ENCODE measurements at places on chromosomes 13 and 19.
A peak's percentile ranks its signal among the peaks of the same experiment; 100 is the strongest.

- no peak for DNase-seq
Observed at GRCh38 chr13:107339209-107339608, 771.3 kb upstream of the ARGLU1 start.

DNA sequence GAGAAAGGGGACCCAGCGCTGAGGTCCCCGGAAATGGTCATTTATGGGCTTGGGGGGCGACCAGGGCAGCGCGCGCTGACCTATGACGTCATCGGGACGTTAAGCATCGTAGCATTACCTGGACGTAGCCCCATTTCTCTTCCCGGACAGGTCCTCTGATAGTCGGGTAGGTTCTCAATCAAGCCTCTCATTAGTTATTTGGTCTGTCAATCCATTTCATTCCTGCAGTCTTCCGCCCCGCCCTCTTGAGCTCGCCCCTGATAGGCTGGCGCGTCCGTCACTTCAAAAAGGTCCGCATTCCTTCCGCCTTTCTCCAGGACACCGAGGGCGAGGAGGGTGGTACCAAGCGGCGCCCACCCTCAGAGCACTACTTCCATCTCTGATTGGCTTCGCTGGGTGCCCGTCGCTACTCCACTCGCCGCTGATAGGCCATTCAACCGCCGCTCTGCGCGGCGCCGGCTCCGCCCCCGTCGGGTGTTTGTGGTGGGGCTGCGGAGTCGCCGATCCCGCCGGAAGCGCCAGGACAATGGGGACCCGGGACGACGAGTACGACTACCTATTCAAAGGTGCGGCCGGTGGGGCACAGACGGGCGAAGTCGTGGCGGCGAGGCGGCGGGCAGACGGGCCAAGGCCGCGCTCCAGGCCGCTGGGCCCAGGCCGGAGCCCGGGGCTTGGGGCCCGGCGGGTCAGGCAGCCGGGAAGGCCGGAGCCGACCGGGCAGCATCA lies at the start of gene RAB11B:
TSS of gene RAB11B (plus strand) at position 470 of the 726 bp plus-strand sequence. CDS start at position 527, 57 bp downstream.
- DNase-seq, result peak; percentile 99

- DNase-seq, result peak; percentile 79
Observed at GRCh38 chr19:36604656-36605100, 435 bp upstream of the ZNF382 start.

GRCh38 chr13:25709088-25709487 lies 337.3 kb downstream of the ATP8A2 start:
- no peak for DNase-seq

DNA sequence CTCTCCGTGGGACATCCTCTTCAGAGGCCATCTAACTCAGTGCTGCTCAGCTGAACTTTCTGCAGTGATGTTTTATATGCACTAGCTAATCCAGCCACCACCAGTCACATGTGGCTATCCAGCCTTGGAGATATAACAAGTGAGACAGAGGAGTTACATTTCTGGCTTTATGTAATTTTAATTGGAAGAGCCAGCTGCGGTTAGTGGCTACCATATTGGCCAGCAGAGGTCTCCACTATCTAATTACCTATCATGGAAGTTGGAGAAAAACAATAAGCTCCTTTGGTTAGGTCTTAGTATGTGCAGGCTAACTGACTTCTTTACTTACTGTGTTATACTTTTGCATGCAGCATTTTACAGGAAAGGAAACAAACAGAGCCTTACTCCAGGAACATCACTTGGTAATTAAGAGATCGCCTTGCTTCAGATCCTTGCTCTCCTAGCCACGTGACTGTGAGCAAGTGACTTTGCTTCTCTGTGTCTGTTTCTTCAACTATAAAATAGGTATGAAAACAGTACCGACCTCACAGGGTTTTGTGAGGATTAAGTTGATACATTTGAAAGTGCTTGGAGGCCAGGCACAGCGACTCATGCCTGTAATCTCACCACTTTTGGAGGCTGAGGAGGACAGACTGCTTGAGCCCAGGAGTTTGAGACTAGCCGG lies 1.6 kb upstream of the KLK10 start:
- DNase-seq, result no peak

GRCh38 chr19:14182476-14182875 lies 23.5 kb downstream of the ADGRL1 start:
- no peak for DNase-seq

- DNase-seq, result no peak
Observed at GRCh38 chr13:29441306-29441705, 154.2 kb downstream of the SLC7A1 start.

DNA sequence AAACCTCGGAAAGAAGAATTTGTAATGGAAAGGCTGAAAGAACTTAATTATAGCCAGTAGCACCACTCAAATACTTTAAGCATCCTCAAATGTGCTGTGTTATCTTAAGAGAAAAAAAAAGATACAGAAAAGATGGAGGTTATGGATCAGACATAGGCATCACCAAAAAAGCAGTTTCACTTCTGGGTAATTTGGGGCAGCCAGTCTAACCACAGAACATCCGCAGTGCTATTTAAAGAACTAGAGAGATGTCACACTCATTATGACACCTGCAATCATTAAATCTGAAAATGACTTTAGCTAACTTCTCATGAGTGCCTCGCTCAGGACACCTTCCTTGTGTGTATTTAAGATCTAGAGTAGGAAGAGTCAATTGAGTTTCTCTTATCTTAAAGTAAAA lies 211.8 kb downstream of the RBM26 start:
- no peak for DNase-seq

DNA sequence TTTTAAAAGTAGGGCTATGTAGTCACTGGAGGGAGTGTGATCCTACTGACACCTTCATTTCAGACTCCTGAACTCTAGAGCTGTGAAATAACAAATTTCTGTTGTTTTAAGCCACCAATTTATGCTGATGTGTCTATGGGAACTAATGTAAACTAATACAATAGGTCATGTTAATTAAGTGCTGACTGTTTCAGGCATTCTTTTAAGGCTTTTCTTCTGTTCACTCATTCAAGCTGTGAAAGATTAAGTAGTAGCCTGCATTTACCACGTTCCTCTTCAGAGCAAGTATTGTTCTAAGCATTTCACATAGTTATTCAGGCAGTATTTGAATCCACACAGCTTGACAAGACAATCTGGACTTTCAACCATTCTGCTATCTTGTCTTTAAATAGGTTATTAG lies 1135.0 kb downstream of the SLITRK1 start:
- no peak for DNase-seq

DNA sequence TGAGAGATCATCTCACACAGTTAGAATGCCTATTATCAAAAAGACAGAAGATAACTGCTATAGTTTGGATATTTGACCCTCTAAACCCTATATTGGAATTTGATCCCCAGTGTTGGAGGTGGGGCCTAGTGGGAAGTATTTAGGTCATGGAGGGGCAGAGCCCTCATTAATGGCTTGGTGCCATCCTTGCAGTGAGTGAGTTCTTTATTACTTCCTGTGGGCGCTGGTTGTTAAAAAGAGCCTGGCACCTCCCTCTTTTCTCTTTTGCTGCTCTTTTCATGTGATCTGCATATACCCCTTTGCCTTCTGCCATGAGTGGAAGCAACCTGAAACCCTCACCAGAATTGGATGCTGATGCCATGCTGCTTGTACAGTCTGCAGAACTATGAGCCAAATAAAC lies 66.8 kb downstream of the TDRD3 start:
- no peak for DNase-seq

DNA sequence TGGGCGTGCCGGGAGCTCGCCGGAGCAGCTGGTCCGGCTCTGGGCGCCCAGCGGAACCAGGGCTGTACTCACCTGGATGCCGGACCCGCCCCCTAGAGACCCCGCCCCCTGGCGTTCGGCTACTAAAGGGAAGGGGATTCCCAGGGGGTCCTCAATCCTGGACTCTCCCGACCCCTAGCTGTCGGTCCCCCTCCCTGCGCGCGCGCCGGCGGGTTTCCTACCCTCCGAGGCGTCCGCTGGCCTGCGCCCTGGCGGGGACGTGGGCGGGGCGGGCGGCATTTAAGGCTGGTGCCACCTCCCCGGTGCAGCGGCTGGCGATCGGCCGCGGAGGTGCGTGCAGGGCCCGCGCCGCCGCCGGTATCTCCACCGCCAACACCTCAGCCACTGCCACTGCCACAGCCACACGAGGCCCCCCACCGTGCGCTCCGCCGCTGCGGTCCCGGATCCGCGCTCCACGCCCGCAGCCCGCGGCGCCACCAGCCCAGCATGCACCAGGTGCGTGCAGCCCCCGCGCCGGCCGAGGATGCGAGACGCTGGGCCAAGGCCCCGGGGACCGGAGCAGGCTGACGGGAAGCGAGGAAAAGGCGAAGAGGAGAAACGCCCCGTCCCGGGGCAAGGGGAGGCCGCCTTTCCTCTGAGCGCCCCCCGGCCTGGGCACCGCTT lies at the start of gene ATP12A:
TSS of gene ATP12A (plus strand) at position 151 of the 663 bp plus-strand sequence. CDS start at position 487, 336 bp downstream.
- no peak for DNase-seq

DNA sequence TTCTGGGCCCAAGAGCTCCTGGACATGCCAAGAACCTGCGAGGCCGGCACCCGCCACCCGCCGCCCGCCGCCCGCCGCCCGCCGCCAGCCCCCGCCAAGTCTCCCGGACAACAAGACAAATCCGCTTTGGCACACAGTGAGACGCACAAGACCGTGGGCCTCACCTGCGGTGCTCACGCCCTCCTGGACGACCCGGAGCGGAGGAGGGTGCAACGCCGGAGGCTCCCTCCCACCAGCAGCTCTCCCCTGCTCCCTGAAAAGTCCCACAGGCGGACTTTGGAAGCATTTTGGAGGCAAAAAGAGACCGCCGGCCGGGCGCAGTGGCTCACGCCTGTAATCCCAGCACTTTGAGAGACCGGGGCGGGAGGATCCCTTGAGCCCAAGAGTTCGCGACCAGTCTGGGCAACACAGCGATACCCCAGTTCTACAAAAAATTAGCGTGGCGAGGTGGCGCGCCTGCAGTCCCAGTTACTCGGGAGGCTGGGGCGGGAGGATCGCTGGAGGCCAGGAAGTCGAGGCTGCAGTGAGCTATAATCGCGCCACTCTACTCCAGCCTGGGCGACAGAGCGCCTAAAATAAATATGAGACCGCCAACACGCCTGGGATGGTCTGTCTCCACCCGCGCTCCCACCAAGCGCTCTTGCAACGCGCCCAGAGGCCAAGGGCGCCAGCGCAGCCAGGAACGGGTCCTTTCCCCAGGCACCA lies 783 bp downstream of the RHPN2 start:
- no peak for DNase-seq

GRCh38 chr13:28730762-28731161 lies 12.0 kb upstream of the SLC46A3 start:
- DNase-seq, result no peak

GRCh38 chr19:37303591-37304171 lies 67.2 kb upstream of the ZNF527 start:
- no peak for DNase-seq

- no peak for DNase-seq
Observed at GRCh38 chr13:114004420-114005205, 30.7 kb upstream of the C13orf46 start.

DNA sequence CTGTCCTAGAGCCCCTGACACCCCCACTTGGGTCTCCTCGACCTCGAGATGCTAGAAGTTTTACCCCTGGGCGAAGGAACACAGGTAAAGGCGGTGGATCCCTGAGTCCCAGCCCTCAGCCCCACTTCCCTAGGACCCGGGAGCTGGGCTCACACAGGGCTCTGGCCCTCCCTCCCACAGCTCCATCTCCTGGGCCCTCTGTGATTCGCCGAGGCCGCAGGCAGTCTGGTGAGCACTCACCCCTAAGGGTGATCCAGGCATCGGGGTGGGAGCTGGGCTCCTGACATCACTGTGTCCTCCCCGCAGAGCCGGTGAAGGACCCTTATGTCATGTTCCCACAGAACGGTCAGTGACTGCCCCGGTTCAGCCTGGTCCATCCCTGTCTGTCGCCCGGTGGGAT lies 8.3 kb downstream of the PLEKHG2 start:
- no peak for DNase-seq

DNA sequence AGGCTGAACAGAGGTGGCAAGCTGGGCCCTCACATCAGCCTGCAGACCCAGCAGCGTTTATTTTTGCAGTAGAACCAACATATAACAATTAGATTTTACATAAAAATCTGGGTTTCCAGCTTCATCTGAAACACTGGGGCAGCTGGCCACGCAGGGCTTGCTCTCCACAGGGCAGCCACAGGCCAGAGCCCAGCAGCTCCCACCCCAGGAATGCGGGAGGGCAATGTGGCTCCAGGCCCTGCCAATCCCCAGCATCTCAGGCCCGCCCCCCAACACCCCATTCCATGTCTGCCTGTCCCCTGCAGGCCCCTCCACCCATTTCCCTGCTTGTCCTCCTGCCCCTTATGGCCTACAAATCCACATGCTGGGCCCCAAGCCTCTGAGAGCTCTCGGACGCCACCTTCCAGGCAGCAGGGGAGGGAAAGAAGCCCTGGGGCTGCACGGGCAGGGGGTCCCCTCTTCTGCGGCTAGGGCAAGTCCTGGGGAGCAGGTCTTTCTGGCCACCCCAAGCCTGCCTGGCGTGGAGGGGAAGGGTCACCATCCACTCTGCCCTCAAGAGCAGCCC lies 15.0 kb upstream of the VSTM2B start:
- no peak for DNase-seq

- no peak for DNase-seq
Observed at GRCh38 chr13:64680739-64681138, 2549.4 kb downstream of the PCDH9 start.

DNA sequence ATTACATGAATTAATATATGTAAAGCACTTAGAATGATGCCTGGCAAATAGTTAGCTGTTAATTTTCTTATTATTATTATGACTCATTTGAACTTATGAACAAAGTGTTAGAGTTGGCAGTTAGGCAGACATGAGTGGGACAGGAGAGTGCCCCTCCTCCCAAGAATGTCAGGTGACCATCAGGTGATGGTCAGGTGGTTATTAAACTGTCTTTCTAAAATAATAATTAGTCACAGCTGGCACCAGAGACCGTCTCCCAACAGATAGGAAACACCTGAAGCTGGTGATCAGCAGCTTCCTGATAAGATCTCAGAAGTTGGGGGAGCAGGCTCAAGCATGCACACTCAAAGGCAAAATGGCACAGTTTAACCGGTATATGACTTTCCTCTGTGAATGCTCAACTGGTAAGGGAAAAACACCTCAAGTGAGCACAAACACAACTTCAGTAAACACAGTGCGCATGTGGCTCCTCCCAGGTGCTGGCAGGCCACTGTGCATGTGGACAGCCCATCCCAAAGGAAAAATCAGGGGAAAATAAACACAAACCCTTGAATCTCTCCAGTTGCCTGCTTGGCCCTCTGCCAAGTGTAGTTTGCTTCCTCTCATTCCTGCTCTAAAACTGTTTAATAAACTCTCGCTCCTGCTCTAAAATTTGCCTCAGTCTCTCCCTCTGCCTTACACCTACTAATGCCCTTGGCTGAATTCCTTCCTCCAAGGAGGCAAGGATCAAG lies 54.0 kb downstream of the FLT1 start:
- no peak for DNase-seq

DNA sequence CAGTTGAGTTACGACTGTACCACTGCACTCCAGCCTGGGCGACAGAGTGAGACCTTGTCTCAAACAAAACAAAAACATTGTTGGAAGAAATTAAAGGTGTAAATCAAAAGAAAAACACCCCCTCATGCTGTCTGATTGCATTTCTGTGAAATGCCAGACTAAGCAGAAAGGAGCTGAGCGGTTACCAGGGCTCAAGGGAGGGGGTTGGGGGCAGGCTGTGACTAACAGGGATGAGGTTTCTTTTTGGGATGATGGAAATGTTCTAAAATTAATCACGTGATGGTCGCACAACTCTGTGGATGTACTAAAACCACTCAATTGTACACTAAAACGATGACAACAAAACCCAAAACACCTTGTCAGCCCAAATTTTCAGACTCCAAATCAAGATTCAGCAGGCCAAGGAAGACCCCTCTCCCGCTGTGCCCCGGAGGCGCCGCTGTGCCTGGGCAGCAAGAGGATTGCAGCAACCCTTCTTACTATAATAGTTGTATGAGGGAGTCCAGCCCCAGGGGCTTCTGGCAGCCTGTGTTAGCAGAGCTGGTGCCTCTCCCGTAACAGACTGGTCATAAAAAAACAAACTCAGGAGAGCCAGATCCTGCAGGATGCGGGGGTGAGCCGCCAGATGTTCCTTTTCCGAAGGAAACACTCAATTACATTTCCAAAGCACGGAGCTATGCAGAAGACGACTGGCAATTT lies 20.9 kb downstream of the CAPS start:
- no peak for DNase-seq

Data from anterior cingulate cortex (tissue), 58 donors.